Head of caudate nucleus (tissue), 42 donors: ENCODE measurements at places on chromosomes 3 and 15.

- DNase-seq, result no peak
Measured at GRCh38 chr3:115789481-115789880, 166.2 kb downstream of the GAP43 start.

DNA sequence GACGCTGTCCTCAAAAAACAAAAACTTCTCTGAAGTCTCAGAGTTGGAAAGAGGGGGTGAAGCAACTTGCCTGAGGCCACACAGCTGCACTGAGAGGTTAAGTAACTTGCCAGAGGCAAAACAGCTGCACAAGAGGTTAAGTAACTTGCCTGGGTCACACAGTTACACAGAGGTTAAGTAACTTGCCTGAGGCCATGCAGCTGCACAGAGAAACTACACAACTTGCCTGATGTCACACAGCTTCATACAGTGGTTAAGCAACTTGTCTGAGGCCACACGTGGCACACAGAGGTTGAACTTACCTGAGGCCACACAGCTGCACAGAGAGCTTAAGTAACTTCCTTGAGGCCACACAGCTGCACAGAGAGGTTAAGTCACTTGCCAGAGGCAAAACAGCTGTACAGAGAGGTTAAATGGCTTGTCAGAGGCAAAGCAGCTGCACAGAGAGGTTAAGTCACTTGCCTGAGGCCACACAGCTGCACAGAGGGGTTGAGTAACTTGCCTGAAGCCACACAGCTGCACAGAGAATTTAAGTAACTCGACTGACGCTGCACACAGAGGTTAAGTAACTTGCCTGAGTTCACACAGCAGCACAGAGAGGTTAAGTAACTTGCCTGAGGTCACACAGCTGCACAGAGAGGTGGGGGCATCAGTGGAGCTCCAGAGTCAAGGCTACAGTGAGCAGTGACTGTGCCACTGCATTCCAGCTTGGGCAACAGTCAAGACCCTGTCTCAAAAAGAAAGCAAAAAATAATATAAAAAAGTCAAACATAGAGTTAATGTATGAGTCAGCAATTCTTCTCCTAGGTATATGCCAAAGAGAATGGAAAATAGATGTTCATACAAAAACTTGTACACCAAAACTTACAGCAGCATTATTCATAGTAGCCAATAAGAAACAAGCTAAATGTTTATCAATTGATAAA is 12.0 kb upstream of the ACAD9 start:
- no peak for DNase-seq

DNA sequence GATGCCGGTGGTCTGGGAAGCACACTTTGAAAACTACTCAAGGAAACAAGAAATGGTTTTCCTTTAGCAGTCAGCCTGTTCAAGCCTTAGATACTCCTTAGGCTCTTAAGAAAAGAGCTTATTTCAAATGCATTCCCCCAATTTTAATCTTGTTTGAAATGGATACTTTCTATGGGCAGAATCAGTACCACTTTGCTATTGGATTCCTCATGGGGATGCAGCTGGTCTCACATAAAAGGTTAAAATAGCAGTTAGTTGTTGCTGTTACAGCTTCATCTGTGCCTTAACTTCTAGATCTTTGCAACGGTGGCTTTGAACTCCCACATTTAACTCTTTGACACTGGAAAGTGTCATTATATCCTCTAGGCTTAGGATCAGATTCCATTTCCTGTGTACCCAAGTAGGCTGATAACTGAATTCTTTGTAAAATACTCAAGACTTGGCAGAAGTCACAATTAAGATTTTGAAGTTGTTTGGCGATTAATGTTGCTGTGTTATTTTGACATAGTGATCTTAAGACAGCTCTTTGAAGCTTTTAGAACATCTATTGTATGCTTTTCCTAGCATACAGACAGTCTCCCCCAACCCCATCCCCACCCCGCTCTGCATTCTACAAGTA is 2.2 kb downstream of the THBS1 start:
- no peak for DNase-seq

- no peak for DNase-seq
Measured at GRCh38 chr3:150428562-150428961, 20.5 kb downstream of the TSC22D2 start.

DNA sequence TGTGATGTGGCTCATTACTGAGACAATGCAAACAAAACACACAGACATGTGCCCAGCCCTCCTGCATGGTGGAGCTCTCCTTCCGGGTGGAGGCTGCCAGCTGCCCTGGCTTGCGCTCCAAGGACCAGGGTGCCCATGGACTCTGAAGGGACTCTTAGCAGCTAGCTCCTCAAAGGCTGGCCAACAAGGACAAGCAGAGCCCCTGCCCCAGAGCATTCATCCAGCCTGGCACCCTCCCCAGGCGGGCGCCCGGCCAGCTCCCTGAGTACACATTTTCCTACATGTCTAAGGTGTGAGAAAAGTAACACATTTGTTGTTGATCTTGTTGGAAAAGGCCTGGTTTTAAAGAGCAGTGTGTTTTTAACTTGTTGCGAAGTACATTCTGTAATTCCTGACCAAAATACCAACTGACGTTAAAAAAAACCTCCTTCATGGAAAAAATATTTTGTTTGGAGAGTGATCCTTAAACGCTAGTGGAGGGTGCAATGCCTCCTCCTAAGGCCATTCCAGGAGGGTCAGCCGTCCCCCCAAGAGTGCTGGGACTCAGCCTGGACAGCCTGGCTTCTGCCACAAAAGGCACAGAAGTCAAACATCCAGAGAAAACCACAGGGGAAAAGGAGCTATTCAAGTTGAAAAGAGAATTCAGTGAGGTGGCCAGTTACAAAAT is 86.9 kb downstream of the KLF15 start:
- DNase-seq, result peak; percentile 79
